Endothelial cell of umbilical vein (primary cell): ENCODE measurements at places on chromosomes 11 and 22. TPM values are rescaled to one million over a fixed set of nuclear protein-coding genes. Genes with fewer than 3 reads are reported as not detected.

The KRTAP5-7 gene
- not detected in 2 replicates for total RNA-seq

DNA sequence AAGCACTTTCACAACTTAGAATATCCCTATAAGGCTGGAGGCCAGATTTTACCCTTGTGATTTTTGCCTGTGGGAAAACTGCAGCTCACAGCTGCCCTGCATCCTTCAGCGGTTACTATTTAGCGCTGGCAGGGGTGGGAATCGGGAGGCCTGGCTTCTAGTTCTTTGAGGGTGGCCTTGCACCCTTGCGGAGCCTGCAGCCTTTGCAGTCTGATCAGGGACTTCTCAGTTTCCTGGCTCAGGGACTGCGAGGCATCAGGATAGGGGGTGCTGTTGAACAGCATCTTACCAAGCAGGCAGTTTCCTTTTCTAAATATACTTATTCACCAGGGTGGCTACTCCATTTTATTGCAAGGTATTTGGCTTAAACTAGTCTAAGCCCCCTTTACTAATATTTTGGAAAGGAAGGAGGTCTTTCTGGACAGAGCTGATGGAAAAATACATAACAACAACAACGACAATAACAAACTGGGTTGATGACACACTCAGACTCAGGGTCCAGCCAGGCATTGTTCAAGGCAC, 2.9 kb upstream of the APOA1 start:
- H3K4me3 ChIP-seq = no peak overlapping the region
- peaks cover 4% of the 10 kb centered on the region for H3K4me1 ChIP-seq
- H3K36me3 ChIP-seq = no peaks in the 10 kb centered on the region
- H3K27me3 ChIP-seq = no peaks in the 10 kb centered on the region

GRCh38 chr22:49951000-49951677, 9.4 kb upstream of the PIM3 start:
- H3K4me1 ChIP-seq = peaks cover 10% of the 10 kb centered on the region
- no peaks in the 10 kb centered on the region for H3K36me3 ChIP-seq
- no peaks in the 10 kb centered on the region for H3K27me3 ChIP-seq
- no peak for DNase-seq

- DNase-seq = no peak
- H3K4me1 ChIP-seq = no peaks in the 10 kb centered on the region
- H3K4me3 ChIP-seq = no peak overlapping the region
- peaks cover 23% of the 10 kb centered on the region for H3K27me3 ChIP-seq
- H3K36me3 ChIP-seq = no peaks in the 10 kb centered on the region
Observed at GRCh38 chr11:4496557-4497248, 14.3 kb downstream of the OR52K1 start.

The FZD4 gene
- total RNA-seq = 109 and 112 TPM in 2 replicates

DNA sequence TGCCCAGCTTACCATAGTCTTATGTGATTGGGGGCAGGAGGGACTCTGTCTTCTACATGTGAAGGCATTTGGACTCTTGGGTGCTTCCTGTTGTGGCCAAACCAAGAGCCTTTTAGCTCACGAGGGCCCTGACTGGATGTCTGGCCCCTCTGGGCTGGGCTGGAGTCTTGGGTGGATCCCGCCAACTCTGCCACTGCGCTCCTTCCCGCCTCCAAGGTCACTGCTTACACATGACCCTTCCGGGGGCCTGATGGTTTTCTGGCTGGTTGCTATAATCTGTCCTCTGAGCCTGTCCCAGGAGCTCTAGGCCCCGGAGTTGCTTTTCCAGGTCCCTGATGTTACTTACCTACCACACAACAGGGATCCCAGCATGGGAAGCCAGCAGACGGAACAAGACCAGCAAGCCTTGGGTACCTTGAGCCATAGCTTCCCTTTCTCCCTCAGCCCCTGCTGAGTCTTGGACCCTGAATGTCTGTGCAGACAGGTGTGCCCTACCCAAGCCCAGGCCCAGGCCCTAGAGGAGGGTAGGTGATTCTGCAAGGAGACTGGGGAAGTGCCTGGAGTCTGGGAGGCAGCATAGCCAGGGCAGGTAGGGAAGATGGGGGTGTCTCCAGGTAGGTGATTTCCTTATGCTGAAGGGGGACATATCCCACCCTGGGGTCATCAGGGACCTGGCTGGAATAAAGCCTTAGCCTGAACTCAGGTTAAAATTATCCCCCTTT, 100.3 kb downstream of the TSPAN18 start:
- peaks cover 23% of the 10 kb centered on the region for H3K4me1 ChIP-seq
- no peak overlapping the region for H3K4me3 ChIP-seq
- no peaks in the 10 kb centered on the region for H3K27me3 ChIP-seq

The ANO1 gene
- total RNA-seq = 0.40 TPM in 1 of 2 replicates, not detected in the other

The OR51E2 gene
- not detected in 2 replicates for total RNA-seq

- no peaks in the 10 kb centered on the region for H3K4me1 ChIP-seq
- no peak overlapping the region for H3K27ac ChIP-seq
- DNase-seq = no peak
- peaks cover 2% of the 10 kb centered on the region for H3K27me3 ChIP-seq
- no peaks in the 10 kb centered on the region for H3K36me3 ChIP-seq
Observed at GRCh38 chr11:78841456-78842060, 266.9 kb upstream of the NARS2 start.

The CABP4 gene
- 4.2 and 5.0 TPM in 2 replicates for total RNA-seq

The TMEM191B gene
- 1.9 TPM in 1 of 2 replicates, not detected in the other for total RNA-seq
